Left ventricle myocardium inferior (tissue), 1 donor: ENCODE measurements at places on chromosomes 16 and 17.

DNA sequence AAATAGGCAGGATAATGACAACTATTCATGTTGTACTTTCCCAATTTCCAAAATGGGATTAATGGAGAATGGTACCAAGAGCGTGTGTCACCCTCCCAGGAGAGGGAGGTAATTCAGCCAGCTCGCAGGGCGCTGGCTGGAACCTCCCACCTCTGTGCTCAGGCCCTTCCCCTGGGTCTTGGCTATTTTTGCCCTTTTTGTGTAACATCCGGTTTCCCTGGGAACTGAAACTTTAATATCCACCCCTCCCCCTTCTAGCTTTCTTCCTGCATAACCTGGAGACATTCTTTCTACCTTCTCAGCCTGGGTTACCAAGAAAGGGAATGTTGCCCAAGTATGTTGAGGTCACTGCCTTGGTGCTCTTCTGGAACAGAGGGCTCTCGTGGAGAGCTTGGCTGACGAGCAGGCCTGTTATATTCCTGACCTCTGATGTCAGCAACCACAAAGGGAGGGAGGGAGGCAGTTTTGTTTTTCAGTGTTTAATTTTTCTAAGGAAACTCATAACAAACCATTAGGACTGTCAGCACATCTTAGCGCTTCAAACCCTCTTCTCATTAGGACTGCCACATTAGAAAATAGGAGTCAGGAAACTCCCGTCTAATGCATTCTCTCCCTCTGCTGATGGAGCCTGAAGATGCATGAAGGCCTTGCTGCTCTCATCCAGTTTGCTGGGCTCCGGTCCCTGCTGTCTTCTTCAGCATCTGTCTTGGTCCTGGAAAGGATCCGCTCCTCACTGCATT, 25.6 kb downstream of the ITGB3 start:
- H3K27ac ChIP-seq = peak overlapping the region; percentile 89
- DNase-seq = peak; percentile 66
- H3K27me3 ChIP-seq = no peaks in the 10 kb centered on the region
- H3K4me1 ChIP-seq = peaks cover 65% of the 10 kb centered on the region
- H3K36me3 ChIP-seq = no peaks in the 10 kb centered on the region
- no peak overlapping the region for H3K4me3 ChIP-seq

- peak overlapping the region; percentile 100 for H3K27ac ChIP-seq
- peak; percentile 58 for DNase-seq
- H3K4me3 ChIP-seq = peak overlapping the region; percentile 95
- H3K27me3 ChIP-seq = no peaks in the 10 kb centered on the region
- H3K36me3 ChIP-seq = peaks cover 45% of the 10 kb centered on the region
- peaks cover 73% of the 10 kb centered on the region for H3K4me1 ChIP-seq
Measured at GRCh38 chr17:1648173-1648962, 1.3 kb downstream of the RILP start.

GRCh38 chr16:72482695-72483094, 310.7 kb upstream of the PMFBP1 start:
- H3K36me3 ChIP-seq = no peaks in the 10 kb centered on the region
- no peaks in the 10 kb centered on the region for H3K27me3 ChIP-seq
- H3K27ac ChIP-seq = no peak overlapping the region
- H3K4me3 ChIP-seq = no peak overlapping the region
- no peaks in the 10 kb centered on the region for H3K4me1 ChIP-seq

DNA sequence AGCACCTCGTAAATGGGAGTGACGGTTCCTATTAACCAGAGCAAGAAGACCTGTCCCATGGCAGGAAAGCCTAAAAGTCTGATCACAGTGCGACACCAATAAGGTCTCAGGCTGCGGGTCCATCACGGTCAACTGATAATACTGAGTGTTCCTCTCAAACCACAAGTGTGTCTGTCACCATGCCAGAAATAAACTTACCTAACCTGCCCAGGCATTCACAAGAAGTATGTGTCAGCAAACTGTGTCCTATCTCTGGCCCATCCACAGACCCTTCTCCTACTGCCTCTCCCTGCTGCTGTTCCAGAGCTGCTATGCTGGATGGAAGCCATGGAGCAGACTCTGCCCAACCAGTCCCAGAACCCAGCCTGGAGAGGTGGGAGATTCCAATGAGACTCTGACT, 73.5 kb downstream of the ZNF423 start:
- H3K36me3 ChIP-seq = no peaks in the 10 kb centered on the region
- H3K27me3 ChIP-seq = peaks cover 23% of the 10 kb centered on the region
- no peak overlapping the region for H3K4me3 ChIP-seq
- DNase-seq = no peak
- no peak overlapping the region for H3K27ac ChIP-seq

DNA sequence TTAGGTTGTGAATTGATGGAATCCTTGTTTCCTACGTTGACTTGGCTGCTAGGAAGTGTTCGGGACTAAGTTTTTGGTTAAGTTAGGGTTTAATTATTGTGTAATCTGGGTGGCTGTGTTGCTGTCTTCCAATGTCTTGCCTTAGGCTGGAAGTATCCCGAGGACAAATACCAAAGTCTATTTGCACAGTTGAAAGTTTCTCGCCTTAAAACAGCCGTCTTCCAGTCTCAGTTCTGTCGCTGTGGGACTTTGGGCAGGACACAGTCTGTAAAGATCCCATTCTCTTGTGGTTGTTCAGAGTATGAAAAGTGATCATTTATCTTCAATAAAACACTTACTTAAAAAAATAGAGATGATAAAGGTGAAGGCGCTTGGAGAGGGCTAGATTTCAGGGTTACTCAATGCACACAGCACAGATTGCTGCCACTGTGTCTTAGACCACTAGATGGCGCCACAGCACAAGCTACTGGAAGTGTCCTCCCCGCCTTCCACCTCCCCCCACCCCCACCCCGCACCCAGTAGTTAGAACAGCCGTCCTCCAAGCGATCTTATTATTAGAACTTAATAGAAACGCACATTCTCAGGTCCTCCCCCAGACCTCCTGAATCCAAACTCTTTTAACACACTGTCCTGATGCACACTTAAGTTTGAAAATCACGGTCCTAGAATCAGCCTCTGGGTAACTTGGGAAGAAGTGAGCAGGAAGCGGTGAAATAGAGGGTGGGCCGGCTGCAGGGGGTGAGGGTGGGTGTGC, 45.8 kb downstream of the AKAP1 start:
- no peak overlapping the region for H3K4me3 ChIP-seq
- H3K4me1 ChIP-seq = no peaks in the 10 kb centered on the region
- DNase-seq = peak; percentile 78
- no peaks in the 10 kb centered on the region for H3K27me3 ChIP-seq
- H3K27ac ChIP-seq = no peak overlapping the region
- H3K36me3 ChIP-seq = peaks cover 5% of the 10 kb centered on the region

DNA sequence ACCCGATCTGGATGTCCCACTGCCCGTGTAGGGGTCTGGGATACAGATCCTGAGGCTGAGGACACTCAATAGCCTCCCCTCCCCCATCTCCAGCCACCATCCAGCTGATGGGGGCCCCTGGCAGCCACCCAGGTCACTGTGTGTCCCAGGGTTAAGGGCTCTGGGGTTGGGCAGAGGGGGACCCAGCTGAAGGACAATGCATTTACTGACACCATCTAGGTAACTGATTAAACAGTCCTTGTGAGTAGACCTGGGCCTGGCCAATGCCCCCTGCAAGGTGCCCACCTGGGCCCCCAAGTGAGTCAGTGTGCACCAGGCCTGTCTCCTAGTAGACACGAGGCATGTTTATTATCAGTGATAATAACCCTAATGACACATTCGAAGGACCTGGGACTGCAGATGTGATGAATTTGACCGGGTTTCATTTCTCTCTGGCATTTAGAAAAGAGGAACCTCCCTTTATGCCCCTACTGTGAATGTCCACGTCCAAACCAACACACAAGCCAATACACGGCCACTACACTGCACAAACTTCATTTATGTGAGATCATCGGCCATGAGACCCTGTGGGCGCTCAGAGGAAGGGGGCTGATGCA, 261.9 kb upstream of the FOXF1 start:
- no peak for DNase-seq
- H3K36me3 ChIP-seq = no peaks in the 10 kb centered on the region
- H3K4me3 ChIP-seq = no peak overlapping the region
- H3K27me3 ChIP-seq = peaks cover 57% of the 10 kb centered on the region
- H3K27ac ChIP-seq = no peak overlapping the region
- no peaks in the 10 kb centered on the region for H3K4me1 ChIP-seq

- peaks cover 48% of the 10 kb centered on the region for H3K4me1 ChIP-seq
- H3K27ac ChIP-seq = peak overlapping the region; percentile 100
- peak overlapping the region; percentile 93 for H3K4me3 ChIP-seq
- H3K27me3 ChIP-seq = no peaks in the 10 kb centered on the region
Measured at GRCh38 chr17:4143563-4144421, 795 bp downstream of the CYB5D2 start.

- no peaks in the 10 kb centered on the region for H3K36me3 ChIP-seq
- H3K4me1 ChIP-seq = peaks cover 12% of the 10 kb centered on the region
- no peak for DNase-seq
- H3K4me3 ChIP-seq = peak within 1 kb of the TSS; percentile 32
- no peak within 1 kb of the TSS for H3K27ac ChIP-seq
Measured at GRCh38 chr16:29663016-29663806, at the start of gene SPN. Gene SPN, plus strand, starts transcription at chr16:29663247. Its CDS starts 482 bp downstream, at chr16:29663729.

GRCh38 chr17:55527540-55528118, 16.4 kb upstream of the SMIM36 start:
- H3K4me1 ChIP-seq = no peaks in the 10 kb centered on the region
- no peaks in the 10 kb centered on the region for H3K36me3 ChIP-seq
- H3K27me3 ChIP-seq = peaks cover 5% of the 10 kb centered on the region
- no peak for DNase-seq

DNA sequence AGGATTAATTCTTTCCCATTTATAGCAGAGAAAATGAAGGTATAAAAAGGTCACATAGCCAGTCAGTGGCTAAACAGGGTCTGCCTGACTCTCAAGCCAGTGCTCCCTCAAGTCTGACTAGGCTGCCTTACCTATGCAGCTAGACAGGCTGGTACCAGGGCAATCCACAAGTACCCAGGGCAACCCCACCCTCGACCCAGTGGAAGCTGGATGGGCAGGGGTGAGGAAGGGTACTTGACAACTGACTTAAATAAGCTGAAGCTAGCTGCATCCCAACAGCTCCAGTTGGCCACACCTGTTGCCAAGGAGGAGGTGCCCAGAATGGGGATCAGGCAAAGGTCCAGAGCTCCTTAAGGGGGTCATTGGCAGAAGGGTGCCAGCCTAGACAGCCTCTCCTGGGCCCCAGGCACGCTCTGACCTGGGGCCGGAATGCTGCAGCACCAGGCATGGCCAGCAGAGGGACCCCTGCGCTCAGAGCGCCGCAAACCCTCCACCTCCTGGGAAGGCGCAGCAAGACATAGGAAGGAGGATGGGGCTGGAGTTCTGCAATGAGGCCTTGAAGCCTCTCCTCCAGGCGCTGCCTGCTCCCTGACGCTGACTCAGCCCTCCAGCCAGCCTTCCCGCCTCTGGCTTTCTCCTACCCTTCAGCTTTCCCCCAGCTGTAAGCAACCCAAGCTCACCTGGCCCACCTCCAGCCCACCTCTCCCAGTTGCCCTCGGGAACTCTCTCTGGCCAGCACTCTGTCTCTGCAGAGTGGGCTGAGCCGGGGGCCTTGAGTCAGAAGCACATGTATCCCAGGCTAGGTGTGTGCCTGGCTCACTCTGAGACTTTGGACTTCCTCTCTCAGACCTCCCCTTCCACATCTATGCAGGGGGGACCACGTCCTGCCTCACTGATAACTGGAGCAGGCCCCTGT, 28.8 kb downstream of the MPP2 start:
- H3K4me3 ChIP-seq = no peak overlapping the region
- H3K27me3 ChIP-seq = no peaks in the 10 kb centered on the region
- peaks cover 19% of the 10 kb centered on the region for H3K36me3 ChIP-seq
- peak overlapping the region; percentile 23 for H3K27ac ChIP-seq
- H3K4me1 ChIP-seq = peaks cover 27% of the 10 kb centered on the region

GRCh38 chr17:2904135-2904534, 107.9 kb downstream of the RAP1GAP2 start:
- no peak overlapping the region for H3K4me3 ChIP-seq
- H3K36me3 ChIP-seq = no peaks in the 10 kb centered on the region
- peak overlapping the region; percentile 85 for H3K27ac ChIP-seq
- DNase-seq = peak; percentile 72
- H3K27me3 ChIP-seq = no peaks in the 10 kb centered on the region

DNA sequence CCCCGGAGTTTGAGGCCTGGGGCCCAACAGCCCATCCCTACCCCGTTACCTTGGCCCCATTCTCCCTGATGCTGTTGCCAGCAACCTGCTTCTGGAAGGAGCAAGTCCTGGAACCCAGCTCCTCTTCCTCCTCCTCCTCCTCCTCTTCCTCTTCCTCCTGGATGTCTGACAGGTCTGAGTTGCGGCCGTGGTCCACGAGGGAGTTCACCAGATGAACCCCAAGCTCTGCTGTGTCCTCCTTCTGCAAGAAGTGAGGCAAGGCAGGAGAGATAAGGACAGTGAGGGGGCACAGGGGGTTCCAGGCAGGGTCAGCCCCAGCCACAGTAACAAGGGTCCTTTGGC, 18.7 kb downstream of the TSPOAP1 start:
- H3K4me3 ChIP-seq = no peak overlapping the region
- no peaks in the 10 kb centered on the region for H3K4me1 ChIP-seq
- no peaks in the 10 kb centered on the region for H3K36me3 ChIP-seq
- no peak for DNase-seq
- no peak overlapping the region for H3K27ac ChIP-seq
- H3K27me3 ChIP-seq = peaks cover 10% of the 10 kb centered on the region

DNA sequence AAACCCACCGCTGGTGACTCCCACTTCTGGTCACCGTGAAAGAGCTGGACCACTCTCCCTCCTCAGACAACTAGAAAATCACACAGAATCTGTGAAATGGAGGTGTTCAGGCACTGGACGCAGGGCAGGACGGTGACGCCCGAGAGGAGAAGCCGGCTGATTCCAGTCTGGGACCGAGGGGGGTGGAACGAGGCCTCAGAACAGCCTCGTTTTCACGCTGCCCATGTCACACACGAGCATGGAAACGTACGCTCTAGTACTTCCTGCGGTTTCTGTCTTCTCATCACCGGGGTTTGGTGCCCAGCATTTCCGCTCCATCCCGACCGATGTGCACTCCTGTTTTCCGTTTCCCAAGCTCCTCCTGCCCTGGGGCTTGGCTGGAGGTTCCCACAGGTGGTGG, 101.8 kb upstream of the METRNL start:
- no peaks in the 10 kb centered on the region for H3K36me3 ChIP-seq
- no peak for DNase-seq
- H3K27me3 ChIP-seq = no peaks in the 10 kb centered on the region
- H3K4me3 ChIP-seq = no peak overlapping the region
- no peaks in the 10 kb centered on the region for H3K4me1 ChIP-seq
- H3K27ac ChIP-seq = no peak overlapping the region

GRCh38 chr16:74169687-74170376, 126.8 kb upstream of the PSMD7 start:
- no peaks in the 10 kb centered on the region for H3K4me1 ChIP-seq
- H3K27ac ChIP-seq = peak overlapping the region; percentile 22
- peak overlapping the region; percentile 42 for H3K4me3 ChIP-seq
- DNase-seq = no peak

GRCh38 chr16:52757746-52758472, 211.0 kb upstream of the TOX3 start:
- DNase-seq = no peak
- H3K4me1 ChIP-seq = no peaks in the 10 kb centered on the region
- H3K27ac ChIP-seq = no peak overlapping the region
- H3K36me3 ChIP-seq = no peaks in the 10 kb centered on the region
- H3K4me3 ChIP-seq = no peak overlapping the region

- H3K27me3 ChIP-seq = no peaks in the 10 kb centered on the region
- no peak for DNase-seq
- peaks cover 68% of the 10 kb centered on the region for H3K4me1 ChIP-seq
- H3K4me3 ChIP-seq = no peak overlapping the region
Measured at GRCh38 chr16:3131755-3132377, 3.0 kb upstream of the ZNF213 start.
